ENCODE measurements at places on chromosomes 12 and 14.

GRCh38 chr12:67915335-67915851, 73.9 kb upstream of the IFNG-AS1 start:
- no peak for DNase-seq

DNA sequence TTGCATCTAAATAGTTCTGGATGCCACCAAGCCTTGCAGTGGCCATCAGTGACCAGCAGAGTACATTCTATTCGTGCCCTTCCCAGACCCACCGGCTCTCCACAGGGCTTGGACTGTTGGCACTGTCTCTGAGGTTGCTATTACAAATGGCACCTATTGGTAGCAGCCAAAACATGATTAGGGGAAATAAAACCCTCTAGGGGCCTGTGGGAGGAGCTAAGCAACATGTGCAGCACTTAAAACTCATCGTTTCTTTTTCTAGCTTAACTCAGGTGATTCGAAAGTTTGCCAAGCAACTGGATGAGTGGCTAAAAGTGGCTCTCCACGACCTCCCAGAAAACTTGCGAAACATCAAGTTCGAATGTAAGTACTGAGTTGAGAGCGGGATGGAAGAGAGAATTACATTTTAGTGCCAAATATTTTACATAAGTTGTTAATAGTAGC, 65.4 kb upstream of the RIC8B start:
- DNase-seq: no peak

DNA sequence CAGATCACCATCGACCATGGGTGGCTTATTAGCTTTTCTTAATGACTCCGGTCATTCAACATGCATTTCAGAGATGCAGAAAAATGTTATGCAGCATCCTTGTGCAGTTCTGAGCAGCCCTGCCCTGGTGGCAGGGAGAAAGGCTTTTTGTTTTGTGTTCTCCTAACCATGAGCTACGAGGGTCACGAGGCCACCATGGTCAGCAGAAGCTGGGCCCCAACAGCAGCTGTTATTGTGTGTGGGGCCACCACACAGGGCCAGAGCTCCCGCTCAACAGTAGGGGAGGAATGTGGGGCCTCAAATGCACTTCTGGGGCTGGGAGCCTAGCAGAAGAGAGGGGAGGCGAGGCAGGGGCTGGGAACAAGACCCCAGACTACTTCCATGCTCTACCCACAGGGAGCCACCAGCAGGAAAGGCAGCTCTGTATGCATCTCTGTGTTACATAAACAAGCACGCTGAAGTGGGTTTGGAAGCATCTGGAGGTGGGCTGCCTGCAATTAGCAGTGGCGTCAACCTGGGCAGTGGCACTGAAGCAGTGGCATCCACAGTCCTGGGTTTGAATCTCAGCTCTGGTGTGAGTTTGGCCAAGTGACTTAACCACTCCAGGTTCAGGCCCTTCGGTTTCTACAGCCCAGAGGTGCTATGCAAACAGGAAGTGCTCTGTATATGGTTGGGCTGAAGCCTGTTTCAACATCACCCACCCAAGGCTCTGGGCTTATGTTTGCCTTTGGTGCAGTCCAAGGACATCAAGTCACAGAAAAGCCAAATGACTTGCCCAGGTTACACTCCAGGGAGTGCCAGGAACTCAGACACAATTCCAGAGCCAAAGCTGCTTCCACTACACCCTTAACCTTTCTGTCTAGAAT, 16.3 kb downstream of the GLTP start:
- no peak for DNase-seq

GRCh38 chr12:101880769-101881168, 3.4 kb downstream of the DRAM1 start:
- DNase-seq: no peak

DNA sequence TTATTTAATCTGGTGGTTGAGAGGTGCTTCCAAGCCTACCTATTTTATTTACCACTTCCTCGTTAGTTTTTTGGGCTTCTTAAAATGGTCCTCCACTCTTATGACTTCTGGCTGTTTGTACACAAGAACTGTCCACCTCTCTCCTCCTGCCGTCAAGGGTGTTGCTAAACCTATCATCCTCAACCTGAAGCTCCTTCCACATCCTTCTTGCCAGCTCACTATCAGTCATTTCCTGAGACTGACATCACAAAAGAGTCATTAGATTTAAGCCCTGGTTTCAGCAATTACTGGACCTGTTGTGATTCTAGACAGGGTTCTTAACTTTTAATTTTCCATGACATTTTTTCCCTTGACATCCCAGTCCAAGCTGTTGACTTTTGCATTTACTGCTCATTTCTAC, 91.9 kb downstream of the BICD1 start:
- DNase-seq: peak; percentile 15

DNA sequence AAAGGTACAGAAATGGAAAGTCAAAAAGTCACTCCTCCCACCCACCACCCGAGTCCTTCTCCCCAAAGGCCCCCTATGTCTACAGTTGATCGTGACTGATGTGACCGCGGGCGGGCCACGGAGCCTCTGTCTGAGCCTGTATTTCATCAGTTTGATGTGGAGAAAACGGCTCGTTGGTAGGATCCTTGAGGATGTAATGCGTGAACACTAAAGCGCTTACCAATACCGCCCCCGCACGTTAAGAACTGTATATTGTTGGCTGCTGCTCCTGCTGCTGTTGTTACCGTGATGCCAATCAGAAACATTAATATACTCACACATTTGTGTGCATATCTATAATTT, 24.6 kb upstream of the UBC start:
- peak; percentile 76 for DNase-seq

All from activated CD4-positive, alpha-beta memory T cell treated with anti-CD3 and anti-CD28 coated beads for 36 hours (primary cell).